Kidney (tissue), 22 donors: ENCODE measurements at places on chromosomes 11 and 22. TPM values are rescaled to one million over a fixed set of nuclear protein-coding genes. Genes with fewer than 3 reads are reported as not detected.

- no peak for DNase-seq
- no peak overlapping the region for H3K4me3 ChIP-seq
- H3K36me3 ChIP-seq: no peaks in the 10 kb centered on the region
Observed at GRCh38 chr22:30074994-30075393, 5.3 kb upstream of the HORMAD2 start.

GRCh38 chr22:20404881-20405280, 10.9 kb downstream of the ZNF74 start:
- H3K27me3 ChIP-seq: no peaks in the 10 kb centered on the region
- H3K4me1 ChIP-seq: no peaks in the 10 kb centered on the region
- no peak overlapping the region for H3K27ac ChIP-seq
- H3K36me3 ChIP-seq: no peaks in the 10 kb centered on the region

DNA sequence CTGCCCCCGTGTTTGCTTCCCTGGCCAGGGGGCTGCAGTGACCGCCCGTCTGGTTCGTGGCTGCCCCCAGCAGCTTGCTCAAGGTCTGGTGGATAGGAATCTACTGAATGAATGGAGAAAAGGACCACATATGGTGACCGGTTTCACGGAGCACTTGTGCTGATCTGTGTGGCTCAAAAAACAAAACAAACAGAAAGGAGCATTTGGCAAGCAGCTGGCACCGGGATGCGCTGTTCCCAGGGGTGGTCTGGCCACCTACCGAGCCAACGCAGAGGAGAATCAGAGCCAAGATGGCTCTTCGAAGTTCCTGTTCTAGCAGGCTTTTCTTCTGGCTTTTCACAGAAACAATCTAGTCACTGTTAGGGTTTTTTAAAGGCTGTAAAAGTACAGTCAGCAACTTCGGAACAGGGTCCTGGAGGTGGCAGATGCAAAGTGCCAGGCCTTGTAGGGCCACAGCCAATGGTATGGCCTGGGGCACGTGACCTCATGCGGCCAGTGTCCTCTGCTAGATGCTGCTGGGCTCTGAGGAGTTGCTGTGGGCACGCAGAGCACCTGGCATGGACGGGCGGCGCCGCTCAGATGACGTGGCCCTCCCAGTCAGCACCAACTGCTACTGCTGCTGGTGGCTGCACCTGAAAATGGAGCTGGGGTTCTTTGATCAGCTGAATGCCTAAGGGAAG, 27.3 kb upstream of the PACSIN2 start:
- no peaks in the 10 kb centered on the region for H3K27me3 ChIP-seq
- no peak overlapping the region for H3K27ac ChIP-seq
- no peak overlapping the region for H3K4me3 ChIP-seq
- H3K4me1 ChIP-seq: no peaks in the 10 kb centered on the region

DNA sequence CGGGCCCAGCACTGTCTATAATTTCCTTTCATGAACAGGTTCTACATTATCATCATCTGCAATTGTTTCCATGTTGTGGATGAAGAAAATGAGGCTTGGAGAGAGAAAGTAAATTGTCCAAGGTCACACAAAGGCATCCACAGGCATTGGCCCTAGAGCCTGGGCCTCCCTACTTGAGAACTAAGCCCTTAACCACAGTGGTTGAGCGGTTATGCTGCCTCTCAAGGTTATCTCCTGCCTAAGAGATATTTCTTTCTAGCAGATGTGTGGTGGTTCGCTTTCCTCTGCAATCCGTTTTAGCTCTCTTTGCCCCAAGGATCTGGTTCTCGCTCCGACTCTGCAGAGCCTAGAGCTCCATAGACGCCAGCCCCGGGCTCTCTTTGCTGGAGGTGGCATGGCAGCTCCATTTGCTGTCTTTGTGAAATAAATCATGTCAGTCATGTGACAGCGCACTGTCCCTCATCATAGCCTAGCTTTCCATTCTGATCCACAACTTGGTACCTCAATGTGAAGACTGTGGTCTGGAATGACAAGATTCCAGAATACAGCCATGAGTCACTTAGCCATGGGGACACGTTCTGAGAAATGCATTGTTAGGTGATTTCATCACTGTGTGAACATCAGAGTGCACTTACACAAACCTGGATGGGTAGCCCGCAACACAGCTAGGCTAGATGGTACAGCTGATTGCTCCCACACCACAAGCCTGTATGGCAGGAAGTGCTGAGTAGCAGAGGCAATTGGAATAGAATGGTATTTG, 27.2 kb downstream of the RPS6KA4 start:
- no peak overlapping the region for H3K4me3 ChIP-seq
- no peaks in the 10 kb centered on the region for H3K27me3 ChIP-seq
- no peak for DNase-seq
- H3K36me3 ChIP-seq: no peaks in the 10 kb centered on the region
- H3K4me1 ChIP-seq: no peaks in the 10 kb centered on the region

DNA sequence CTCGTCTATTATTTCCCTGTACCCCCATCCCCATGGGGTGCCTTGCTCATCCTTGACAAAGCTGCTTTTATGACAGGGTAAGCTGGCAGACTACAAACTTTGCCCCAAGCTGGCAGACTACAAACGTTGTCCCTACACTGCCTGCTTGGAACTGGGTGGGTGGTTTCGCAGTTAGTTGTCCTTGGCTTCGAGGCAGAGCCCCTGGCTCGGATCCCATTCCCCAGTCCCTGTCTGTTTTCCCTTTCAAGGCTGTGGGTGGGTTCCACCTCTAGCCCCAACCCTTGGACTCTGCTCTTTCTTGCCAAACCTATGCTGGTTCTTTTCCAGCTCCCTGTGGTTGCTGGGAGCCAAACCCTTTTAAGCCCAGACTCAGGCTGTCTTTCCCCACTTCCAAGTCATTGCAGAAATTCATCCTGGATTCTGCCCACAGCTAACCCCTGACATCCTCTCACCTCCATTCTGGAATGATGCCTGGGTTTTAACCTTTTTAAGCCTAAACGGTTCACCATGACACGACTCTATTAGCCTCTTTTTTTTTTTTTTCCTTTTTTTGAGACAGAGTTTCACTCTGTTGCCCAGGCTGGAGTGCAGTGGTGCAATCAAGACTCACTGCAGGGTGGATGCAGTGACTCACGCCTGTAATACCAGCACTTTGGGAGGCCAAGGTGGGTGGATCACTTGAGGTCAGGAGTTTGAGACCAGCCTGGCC, 9.2 kb upstream of the RBM14 start:
- H3K36me3 ChIP-seq: peaks cover 2% of the 10 kb centered on the region
- no peak for DNase-seq
- no peak overlapping the region for H3K27ac ChIP-seq
- H3K4me3 ChIP-seq: no peak overlapping the region
- no peaks in the 10 kb centered on the region for H3K27me3 ChIP-seq
- H3K4me1 ChIP-seq: peaks cover 3% of the 10 kb centered on the region

DNA sequence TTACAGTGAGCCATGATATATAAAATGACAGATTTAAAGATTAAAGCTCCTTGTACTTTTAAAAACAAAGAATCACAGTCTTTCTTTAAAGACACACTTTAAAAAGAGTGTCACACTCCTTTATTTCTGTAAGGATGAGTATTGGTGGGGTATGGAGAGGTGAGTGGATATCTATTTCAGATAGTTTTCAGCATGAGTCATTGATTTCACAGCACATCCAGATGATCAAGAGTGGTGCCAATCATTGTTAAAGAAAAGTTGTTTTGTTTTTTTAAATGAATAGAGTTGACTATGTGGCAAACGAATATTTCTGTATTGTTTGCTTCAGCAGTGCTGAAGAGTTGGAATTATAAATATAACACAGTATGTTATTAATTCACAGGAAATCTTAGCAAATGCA, 52.5 kb downstream of the FAR1 start:
- H3K36me3 ChIP-seq: no peaks in the 10 kb centered on the region
- DNase-seq: no peak

DNA sequence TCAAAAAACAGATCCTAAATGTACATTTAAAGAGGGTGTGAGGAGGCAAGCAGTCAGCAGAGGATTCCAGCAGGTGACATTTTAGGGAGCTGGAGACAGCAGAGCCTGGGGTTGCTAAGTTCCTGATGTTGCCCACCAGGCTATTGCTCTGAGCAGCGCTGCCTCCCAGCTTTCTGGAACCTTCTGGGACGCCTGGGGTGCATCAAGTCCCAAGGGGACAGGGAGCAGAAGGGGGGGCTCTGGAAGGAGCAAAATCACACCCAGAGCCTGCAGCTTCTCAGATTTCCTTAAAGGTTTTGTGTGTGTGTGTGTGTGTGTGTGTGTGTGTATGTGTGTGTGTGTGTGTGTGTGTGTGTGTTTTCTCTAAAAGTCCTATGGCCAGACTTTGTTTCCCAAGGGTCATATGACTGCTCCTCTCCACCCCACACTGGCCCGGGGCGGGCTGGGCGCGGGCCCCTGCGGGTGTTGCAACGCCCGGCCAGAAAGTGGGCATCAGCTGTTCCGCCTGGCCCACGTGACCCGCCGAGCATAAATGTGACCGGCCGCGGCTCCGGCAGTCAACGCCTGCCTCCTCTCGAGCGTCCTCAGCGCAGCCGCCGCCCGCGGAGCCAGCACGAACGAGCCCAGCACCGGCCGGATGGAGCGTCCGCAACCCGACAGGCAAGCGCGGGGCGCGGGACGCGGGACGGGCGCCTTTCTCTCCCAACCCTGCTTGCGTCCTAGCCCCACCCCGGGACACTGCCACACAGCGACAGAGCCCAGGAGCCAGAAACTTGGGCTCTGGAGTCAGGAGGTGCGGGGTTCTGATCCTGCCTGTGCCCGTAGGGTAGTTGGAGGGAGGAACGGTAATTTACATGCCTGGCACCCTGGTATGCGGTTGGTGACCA, at the start of gene HMOX1:
HMOX1 (plus strand) TSS at position 560 of the 887 bp plus-strand sequence; CDS start at position 638, 78 bp downstream.
- DNase-seq: peak; percentile 87
- H3K4me1 ChIP-seq: peaks cover 10% of the 10 kb centered on the region
- H3K36me3 ChIP-seq: no peaks in the 10 kb centered on the region
- peak within 1 kb of the TSS; percentile 88 for H3K4me3 ChIP-seq
- H3K27me3 ChIP-seq: no peaks in the 10 kb centered on the region

DNA sequence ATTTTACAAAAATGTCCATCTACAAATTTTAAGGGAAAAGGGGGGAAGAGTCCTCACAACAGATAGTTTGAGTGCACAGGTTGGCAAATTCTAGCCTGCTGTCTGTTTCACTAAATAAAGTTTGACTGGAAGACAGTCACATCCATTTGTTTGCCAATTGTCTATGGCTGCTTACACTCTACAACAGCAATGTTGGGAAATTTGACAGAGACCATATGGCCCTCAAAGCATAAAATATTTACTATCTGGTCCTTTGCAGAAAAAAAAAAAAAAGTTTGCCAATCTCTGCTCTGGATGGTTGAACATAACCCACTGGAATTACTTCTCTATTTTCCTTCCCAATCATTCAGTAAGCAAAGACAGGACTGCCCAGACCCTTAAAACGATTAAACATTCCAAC, 88.2 kb downstream of the FCHSD2 start:
- no peak overlapping the region for H3K27ac ChIP-seq
- DNase-seq: no peak
- H3K4me1 ChIP-seq: no peaks in the 10 kb centered on the region
- no peaks in the 10 kb centered on the region for H3K36me3 ChIP-seq
- H3K4me3 ChIP-seq: no peak overlapping the region

DNA sequence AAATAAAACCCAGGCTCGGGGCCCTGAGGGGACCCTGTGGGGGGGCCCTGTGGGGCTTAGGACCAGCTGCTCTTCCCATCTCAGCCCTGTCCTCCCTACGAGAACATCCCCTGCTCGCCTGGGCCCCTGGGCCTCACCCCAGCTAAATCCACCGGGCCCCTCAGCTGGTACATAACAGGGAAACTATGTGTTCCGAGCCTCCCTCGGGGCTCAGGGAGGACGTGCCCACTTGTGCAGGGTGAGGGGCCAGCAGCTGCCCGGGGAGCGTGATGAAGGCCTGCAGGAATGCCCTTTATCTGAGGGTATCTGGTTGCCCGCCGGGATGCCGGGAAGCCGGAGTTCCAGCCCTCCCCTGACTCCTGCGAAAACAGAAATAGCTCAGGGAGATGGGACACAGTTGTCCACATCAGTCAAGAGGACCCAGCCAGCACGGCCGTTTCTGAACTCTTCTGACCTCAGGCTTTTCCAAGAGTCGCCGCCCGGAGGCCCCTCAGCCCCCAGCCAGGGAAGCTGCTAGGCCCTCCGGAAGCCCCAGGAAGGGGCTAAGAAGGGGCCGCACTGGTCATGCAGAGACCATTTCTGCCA, 20.6 kb downstream of the MRPL23 start:
- no peaks in the 10 kb centered on the region for H3K27me3 ChIP-seq
- H3K36me3 ChIP-seq: no peaks in the 10 kb centered on the region
- no peaks in the 10 kb centered on the region for H3K4me1 ChIP-seq
- no peak for DNase-seq
- H3K27ac ChIP-seq: no peak overlapping the region

- H3K27me3 ChIP-seq: no peaks in the 10 kb centered on the region
- H3K36me3 ChIP-seq: no peaks in the 10 kb centered on the region
- H3K4me1 ChIP-seq: no peaks in the 10 kb centered on the region
- H3K27ac ChIP-seq: no peak overlapping the region
Observed at GRCh38 chr22:33325232-33326004, 267.2 kb upstream of the SYN3 start.

DNA sequence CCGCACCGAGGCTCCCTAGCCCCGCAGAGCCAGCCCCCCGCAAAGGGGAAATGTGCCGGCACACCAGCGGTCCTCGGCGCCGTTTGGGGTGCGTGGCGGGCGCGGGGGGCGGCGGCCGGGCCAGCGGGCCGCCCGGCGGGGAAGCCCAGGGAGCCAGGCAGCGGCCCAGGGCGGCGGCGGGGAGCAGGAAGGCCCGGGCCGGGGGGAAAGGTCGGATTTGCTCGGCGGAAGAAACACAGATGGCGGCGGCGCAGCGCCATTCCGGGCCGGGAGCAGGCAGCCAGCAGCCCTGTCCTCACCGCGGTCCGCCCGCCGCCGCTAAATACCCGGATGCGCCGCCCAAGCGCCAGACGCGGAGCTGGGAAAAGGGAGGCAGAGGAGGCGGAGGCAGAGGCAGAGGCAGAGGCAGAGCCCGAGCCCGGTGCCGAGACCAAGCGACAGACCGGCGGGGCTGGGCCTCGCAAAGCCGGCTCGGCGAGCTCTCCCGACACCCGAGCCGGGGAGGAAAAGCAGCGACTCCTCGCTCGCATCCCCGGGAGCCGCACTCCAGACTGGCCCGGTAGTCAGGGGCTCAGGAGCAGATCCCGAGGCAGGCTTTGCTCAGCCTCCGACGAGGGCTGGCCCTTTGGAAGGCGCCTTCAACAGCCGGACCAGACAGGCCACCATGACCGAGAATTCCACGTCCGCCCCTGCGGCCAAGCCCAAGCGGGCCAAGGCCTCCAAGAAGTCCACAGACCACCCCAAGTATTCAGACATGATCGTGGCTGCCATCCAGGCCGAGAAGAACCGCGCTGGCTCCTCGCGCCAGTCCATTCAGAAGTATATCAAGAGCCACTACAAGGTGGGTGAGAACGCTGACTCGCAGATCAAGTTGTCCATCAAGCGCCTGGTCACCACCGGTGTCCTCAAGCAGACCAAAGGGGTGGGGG, 2.6 kb upstream of the GCAT start:
- DNase-seq: peak; percentile 95
- peak overlapping the region; percentile 78 for H3K4me3 ChIP-seq
- peak overlapping the region; percentile 90 for H3K27ac ChIP-seq
- H3K27me3 ChIP-seq: no peaks in the 10 kb centered on the region

The MMP1 gene
- 0.82 TPM for total RNA-seq

The TMEM126A gene
- total RNA-seq: 20.3 TPM

The CALCA gene
- total RNA-seq: not detected

The ADORA2A gene
- total RNA-seq: 6.9 TPM
